ENCODE measurements at places on chromosomes 11 and 22.

DNA sequence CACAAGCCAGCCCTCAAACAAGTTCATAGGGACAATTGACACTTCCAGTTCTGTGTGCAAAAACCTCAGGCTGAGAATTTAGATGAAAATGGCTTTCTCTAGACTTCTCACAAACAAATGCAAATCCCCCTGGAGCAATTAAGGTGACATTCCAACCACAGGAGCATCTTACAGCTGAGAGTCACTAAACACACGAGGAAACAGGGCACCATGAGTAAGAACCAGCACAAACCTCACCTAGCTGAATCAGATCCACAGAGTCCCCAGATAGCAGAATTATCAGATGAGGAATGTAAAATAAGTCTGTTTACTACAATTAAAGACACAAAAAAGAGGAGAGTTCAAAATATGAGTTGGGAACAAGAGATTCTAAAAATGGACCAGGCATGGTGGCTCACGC is 51.5 kb downstream of the RTL6 start:
- no peak for DNase-seq

DNA sequence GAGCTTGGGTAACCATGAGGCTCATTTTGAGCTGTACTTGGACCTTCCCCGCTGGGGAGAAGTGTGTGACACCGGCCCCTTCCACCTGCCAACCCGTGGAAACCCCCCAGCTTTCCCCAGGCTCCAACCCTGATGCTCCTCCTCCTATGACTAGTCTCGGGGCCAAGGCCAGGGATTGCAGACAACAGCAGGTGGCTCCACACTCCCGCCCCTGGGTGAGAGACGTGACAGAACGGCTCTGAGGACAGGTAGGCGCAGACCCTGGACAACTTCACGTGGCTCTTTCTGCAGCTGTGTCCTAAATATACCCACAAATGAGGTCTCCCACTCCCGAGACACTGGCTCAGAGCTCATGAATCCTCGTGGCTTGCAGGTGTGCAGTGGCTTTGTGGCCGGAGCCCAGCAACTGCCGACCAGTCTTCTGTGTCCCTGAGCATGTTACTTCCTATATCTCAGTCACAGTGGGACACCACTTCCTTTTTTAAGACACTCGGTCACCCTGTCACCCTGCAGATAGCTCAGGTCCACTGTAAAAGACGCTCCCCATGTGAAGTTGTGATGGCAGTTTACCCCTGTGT is 55.2 kb downstream of the NECTIN1 start:
- no peak for DNase-seq

GRCh38 chr11:116716621-116717020 is 56.2 kb downstream of the BUD13 start:
- DNase-seq = no peak

- no peak for DNase-seq
Observed at GRCh38 chr11:103631841-103632240, 404.6 kb upstream of the DDI1 start.

DNA sequence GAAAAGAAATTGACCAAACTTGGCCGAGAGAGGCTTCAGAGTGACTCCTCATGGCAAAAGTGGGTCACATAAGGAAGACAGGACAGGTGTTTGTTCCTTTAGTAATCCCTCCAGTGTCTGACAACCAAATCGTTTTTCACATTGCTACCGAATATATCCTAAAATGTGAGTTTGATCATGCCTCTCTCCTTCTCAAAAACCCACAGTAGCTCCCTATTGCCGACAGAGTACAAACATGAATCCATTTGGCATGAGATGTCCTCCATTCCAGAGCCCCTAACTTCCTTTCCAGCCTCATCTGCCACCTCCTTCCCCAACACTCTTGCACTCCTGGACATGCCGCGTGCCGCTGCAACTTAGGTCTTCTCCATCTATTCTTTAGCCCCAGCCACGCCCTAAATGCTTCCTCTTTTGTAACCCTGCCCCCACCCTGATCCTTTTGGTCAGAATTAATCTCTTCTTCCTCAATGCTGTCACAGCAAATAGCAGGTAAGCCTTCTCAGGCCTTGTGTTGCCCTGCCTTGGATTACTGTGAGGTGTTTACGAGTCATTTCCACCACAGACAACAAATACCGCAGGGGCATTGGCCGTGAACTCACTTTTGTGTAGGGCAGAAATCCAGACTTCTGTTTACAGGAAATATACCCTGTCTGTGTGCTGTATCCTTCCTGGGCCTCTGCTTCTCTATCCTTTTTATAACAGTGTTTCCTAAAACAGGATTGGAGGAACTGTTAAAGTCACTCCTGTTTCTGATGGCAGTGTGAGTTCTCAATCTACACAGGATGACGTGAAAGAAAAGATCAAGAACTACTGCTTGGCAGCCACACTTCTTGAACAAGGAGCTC is 66.0 kb upstream of the FTH1 start:
- DNase-seq = no peak

- DNase-seq = no peak
Observed at GRCh38 chr11:102926961-102927623, 28.4 kb downstream of the MMP13 start.

DNA sequence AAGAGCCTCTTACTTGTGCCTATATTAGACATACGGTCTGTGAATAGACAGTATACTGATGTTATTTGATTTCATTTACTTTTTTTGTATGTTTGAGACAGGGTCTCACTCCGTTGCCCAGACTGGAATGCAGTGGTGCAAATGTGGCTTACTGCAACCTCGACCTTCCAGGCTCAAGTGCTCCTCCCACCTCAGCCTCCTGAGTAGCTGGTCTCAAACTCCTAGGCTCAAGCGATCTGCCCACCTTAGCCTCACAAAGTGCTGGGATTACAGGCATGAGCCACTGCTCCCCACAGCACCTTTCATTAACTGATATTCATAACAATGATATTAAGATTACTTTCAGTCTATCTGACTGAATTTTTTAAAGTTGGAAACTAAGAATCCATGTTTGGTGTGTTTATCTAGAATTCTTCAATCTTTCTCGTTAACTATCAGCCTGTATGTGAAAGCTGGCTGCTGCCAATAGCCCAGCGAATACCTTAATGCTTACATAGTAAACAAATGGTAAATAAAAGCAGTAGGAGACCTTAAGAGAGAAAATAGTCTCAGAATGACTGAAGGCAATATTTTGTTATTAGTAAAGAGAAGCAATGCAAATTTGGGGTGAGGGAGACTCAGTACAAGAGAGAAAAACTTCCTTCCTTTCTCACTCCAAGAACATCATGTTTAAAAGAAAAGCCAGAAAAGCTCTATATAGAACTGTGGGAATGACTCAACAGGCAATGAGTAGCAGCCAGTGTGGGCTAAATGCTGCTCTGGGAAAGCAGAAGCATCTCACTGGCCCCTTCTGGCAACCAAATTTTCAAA is 101.9 kb downstream of the MRTFA start:
- no peak for DNase-seq

GRCh38 chr11:107276077-107276476 is 181.5 kb downstream of the CWF19L2 start:
- no peak for DNase-seq

GRCh38 chr11:34208266-34209135 is 103.1 kb downstream of the NAT10 start:
- DNase-seq = no peak

- DNase-seq = no peak
Observed at GRCh38 chr22:40181323-40181722, 3.6 kb downstream of the TNRC6B start.
